ENCODE measurements at places on chromosomes 2 and 18. TPM values are rescaled to one million over a fixed set of nuclear protein-coding genes. Genes with fewer than 3 reads are reported as not detected.

SYT4 gene
- total RNA-seq = 1.9 TPM

DNA sequence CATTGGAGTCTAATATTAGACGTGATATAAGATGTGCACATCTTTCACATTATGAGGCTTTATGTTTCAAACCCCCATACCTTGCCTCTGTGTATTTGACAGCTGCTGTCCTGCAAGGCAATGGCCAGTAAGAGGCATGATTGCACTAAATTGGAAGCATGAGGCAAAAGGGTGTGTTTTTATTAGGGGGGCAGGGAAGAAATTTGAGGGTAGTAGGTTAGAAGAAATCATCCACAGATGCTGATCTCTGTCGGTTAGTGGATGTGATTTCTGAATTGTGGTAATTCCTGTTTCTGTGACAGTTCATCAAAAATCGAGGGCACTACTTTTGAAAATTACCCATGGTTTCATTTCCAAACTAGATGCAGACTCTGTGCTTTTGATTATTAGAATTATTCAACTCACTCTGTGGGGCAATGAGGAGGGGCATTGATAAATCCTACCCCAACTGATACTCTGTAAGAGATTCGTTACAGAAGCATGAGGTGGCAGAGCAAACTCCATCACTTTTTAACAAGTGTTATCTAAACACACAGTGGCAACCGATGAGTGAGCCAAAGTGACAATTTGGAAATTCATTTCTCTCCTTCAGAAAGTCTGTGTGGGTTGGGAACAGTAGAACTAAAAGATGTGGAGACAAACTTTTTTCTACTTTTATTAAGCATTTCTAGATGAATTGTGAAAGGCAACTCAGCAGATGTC lies 453.0 kb downstream of the ARHGAP15 start:
- no peak for DNase-seq

GRCh38 chr2:181106229-181106628 lies 125.8 kb downstream of the UBE2E3 start:
- no peak for DNase-seq

DNA sequence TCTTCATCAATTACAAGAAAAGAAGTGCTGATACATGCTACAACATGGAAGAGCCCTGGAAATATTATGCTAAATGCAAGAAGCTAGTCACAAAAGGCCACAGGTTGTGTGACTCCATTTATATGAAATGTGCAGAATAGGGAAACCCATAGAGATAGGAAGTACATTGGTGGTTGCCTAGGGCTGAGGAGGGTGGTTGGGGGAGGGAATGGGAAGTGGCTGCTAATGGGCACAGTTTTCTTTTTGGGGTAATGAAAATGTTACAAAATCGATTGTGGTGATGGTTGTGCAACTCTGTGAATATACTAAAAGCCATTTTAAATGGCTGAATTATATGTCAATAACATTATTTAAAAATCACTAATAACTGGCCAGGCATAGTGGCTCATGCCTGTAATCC lies 24.3 kb upstream of the RESP18 start:
- DNase-seq = no peak

All from left ventricle myocardium superior (tissue), 1 donor.